ENCODE measurements at places on chromosomes 1 and 21. TPM values are rescaled to one million over a fixed set of nuclear protein-coding genes. Genes with fewer than 3 reads are reported as not detected.

DNA sequence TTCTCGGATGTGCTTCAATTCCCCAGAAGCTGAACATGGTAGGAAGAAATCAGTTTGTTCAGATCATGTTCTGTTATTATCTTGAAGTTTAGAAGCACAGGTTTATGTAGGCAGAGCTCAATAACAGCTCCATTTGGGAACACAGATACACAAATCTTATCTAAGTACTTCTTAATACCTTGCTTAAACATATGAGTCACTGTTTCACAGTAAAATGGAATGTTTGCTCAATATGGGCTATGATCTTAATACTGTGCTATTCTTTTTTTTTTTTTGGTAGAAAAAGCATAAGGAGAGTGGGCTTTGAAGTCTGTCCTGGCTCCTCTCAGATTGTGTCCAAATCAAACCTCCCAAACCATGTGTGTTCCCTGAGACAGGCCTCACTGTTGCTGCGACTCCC lies 13.4 kb downstream of the PROK1 start:
- no peak for DNase-seq

Gene CHIA
- total RNA-seq, result not detected

DNA sequence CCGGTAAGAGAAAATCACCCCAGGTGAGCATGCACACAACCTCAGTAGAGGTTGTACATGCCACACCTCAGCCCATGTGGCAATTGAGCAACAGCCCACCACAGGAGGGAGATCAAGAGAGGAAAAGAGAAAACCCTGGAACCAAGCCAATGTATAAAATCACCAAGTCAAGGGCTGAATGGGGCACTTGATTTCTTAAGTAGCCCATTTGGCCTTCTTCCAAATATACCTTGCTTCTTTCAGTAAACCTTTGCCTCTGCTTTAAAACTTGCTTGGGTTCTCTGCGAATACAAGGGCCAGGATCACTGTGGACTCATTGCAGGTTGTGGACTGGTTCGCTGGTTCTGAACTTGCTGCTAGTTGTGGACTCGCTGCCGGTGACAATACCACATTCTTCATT lies 1814.0 kb downstream of the PLA2G4A start:
- no peak for DNase-seq

Gene ASPM
- total RNA-seq, result 56.2 TPM

DNA sequence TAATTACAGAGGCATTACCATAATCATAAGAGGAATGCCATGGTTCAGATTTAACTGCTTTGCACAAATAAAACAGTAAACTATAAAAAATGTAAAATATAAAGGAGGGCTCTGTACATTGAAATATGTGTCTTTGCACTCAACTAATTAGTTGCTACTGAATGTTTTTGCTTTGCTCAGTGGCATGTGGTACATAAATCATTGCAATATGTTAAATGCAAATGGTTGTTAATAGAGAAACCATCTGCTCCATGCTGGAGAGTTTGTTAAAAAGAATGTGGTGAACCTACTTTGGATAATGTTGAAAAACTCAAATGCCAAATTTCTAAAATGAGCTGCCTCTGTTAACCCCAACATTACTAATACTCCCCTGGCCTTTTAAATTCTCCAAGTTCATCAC lies 201.5 kb downstream of the NTNG1 start:
- DNase-seq, result no peak

DNA sequence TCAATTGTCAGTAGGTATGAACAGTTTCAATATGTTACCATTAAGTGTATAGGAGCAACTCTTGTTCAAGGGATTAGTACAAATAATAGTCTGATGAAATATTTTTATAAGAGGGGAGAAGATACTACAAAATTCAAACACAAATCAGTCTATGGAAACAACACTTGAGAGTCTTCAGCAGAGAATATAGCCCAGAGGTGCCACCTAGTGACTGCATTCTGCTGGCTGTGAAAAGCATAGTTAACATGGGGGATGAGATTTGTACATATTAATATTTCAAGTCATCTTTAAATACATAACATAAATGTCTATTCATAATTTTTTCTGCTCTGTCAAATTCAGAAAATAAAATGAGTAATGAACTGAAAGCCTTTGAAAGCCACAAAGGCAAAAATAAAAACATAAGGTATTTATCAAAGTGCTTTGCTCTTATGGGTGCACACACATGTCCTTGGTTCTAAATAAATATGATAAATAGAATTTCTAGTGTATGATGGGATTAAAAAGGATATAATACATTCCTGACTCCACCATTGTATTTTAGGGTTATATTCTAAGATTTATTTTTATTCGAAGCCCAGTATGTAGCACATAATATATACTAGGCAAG lies 440.9 kb upstream of the ZRANB2 start:
- DNase-seq, result no peak

DNA sequence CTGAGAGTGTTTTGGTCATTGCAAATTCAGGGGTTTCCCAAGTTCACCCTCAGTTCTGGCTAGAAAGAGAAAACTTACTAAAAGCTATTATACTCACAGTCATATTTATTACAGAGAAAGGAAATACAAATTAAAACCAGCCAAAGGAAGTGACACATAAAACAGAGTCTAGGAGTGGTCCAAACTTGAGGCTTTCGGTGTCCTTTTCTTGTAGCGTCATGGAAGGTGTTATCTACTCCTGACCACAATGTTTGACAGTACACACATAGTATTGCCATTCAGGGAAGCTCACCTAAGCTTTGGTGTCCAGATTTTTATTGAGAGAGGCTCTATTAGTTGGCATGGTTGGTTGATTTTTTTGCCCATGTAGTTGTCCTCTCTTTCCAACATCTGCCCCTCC lies 59.0 kb downstream of the SLC35A3 start:
- peak; percentile 26 for DNase-seq
